ENCODE measurements at places on chromosomes 2 and 18.

- DNase-seq = no peak
Observed at GRCh38 chr18:79348066-79348465, 47.7 kb upstream of the NFATC1 start.

GRCh38 chr2:127853671-127854070 lies 4.3 kb downstream of the POLR2D start:
- no peak for DNase-seq

GRCh38 chr18:33833842-33834241 lies 255.8 kb downstream of the ASXL3 start:
- no peak for DNase-seq

- DNase-seq = no peak
Observed at GRCh38 chr2:86142436-86143257, 36.6 kb downstream of the PTCD3 start.

DNA sequence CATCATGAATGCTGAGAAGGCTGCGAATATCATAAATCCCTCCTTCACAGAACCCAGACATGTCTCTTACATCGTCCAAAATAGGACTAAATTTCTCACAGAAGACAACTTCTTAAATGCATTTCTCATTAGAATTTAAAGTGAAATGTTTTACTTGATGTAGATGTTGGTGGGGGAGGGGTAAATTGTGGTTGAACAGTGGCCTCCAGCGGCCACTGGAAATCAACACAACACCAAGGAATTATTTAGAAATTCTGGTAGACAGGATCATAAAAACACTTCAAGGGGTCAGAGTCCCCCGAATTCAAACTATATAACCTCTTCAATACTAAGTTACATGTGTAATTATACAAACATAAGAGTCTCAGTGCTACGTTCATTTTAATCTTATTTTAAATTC lies 135.9 kb downstream of the ABCA12 start:
- DNase-seq = no peak

- no peak for DNase-seq
Observed at GRCh38 chr2:128311216-128311754, 7.4 kb downstream of the HS6ST1 start.

- DNase-seq = no peak
Observed at GRCh38 chr2:68182902-68183301, 25.2 kb downstream of the PNO1 start.

GRCh38 chr2:207156451-207157161 lies 9.1 kb downstream of the KLF7 start:
- DNase-seq = no peak

DNA sequence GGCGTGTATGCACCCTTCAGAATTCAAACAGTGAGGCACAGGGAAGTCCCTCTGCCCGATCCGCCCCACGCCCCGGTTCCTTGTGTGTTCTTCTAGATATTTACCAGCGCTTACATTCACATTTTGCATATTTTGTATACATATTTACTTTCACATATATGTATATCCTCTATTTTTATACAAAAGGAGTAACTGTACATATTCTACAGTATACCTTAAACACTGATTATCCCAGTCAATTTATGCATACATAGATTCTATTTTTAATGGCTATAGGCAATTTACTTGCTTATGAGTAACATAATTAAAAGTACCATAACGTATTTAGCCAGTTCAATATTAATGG lies 307 bp upstream of the DUSP11 start:
- no peak for DNase-seq

DNA sequence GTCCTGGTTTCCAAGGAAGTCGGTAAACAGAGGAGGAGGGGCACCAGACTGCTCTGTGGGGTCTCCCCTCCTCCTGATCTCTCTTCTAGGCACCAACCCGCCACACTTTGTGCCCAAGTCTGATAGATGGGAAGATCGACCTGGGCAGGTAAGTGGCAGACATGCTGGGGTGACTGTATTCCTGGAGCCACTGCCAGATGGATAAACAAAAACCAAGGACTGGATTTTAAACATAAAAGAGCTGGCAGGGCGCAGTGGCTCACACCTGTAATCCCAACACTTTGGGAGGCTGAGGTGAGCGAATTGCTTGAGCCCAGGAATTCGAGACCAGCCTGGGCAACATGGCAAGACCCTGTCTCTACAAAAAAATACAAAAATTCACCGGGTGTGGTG lies 181.2 kb downstream of the ANAPC1 start:
- DNase-seq = no peak

GRCh38 chr18:36350839-36351469 lies 53.4 kb downstream of the FHOD3 start:
- DNase-seq = no peak

- no peak for DNase-seq
Observed at GRCh38 chr2:60475123-60475830, 78.2 kb downstream of the BCL11A start.

- no peak for DNase-seq
Observed at GRCh38 chr2:233892793-233893192, 24.4 kb upstream of the TRPM8 start.

DNA sequence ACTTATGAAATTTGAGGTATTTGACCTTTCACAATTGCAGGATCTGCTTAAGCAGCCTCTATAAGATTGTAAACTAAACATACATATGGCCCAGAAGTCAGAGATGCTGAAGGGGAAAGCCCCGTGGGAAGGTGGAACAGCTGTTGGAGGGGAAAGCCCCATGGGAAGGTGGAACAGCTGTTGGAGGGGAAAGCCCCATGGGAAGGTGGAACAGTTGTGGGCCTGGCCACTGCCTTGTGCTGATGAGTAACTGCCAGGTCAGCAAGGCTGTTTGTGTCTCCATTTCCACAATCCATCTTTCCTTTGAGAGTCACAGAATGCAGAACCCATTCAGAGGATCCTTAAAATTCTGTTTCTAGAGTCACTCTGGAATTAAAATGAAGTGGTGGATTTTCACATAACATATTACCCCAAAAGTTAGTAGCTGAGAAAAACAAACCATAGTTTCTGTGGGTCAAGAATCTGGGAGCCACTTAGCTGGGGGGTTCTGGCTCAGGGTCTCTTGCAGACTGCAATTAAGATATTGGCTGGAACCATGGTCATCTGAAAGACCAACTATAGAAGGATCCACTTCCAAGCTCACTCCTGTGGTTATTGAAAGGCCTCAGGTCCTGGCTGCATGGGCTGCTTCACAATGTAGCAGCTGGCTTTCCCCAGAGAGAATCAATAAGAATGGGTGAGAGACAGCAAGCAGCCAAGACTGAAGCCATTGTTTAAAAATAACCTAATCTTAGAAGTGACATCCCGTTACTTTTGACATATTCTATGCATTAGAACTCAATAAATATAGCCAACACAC lies 86.6 kb upstream of the CAVIN2 start:
- no peak for DNase-seq

GRCh38 chr2:215370112-215370965 lies 58.5 kb downstream of the ATIC start:
- DNase-seq = no peak

- DNase-seq = no peak
Observed at GRCh38 chr2:215390550-215390913, 45.3 kb downstream of the FN1 start.

GRCh38 chr2:141105763-141106162 lies 1025.1 kb downstream of the LRP1B start:
- DNase-seq = no peak

GRCh38 chr2:25692143-25692542 lies 18.8 kb upstream of the DTNB start:
- no peak for DNase-seq

GRCh38 chr2:145235312-145235711 lies 715.4 kb upstream of the ZEB2 start:
- no peak for DNase-seq

DNA sequence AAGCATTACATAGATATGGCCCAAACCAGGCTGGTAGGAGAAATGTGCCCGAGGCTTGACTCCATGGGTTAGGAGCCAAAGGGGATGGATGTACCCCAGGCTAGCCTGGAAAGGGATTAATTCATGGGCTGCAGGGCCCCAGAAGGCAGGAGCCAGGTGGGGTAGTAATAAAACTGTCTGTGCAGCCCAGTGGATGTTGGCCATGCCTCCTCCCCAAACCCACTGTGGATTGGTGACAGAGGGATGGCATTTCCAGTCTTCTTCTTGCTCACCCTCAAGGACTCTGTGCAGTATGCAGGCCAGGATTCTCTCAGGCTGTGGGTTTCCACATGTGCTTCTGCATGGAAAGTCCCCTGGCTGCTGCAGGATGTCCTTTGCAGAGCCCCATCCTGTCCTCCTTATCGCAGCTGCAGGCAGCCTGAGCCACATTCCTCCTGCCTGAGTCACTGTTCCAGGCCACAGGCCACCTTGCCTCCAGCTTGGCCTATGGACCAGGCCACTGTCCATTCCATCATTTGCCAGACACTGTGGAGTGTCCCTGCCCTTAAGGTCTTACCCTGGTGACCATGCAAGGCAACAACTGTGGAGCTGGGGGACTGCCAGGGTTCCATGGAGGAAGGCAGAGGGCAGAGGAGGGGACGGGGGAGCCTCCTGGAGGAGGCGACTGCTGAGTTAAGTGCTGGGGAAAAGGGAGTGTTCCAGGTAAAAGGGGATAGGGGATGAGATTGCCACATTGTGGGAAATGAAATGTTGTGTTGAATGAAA lies 38.9 kb downstream of the INO80C start:
- no peak for DNase-seq

- no peak for DNase-seq
Observed at GRCh38 chr18:24763765-24764513, 303.5 kb downstream of the HRH4 start.

- no peak for DNase-seq
Observed at GRCh38 chr2:238963971-238964328, 116.1 kb downstream of the TWIST2 start.

- no peak for DNase-seq
Observed at GRCh38 chr2:238593236-238593635, 166.5 kb downstream of the ASB1 start.

- DNase-seq = no peak
Observed at GRCh38 chr18:47682876-47683275, 247.6 kb downstream of the SMAD2 start.

DNA sequence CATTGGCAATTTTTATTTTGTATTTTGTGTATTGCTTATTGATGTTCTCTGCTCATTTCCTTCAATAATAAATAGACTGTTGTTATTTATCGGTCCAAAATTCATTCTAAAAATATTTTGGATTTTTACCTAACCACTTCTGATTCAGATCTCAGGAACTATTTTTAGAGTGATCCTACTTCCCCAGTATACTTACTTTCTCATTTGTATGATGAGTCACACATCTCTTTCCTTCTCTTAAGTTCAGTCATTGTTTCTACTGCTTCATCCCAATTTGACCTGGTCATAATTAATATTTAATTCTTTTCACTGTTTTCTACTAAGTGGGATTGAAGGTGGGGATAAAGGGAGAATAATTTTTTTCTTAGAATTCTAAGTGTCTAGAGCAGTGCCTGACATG lies 75.1 kb downstream of the AGPS start:
- DNase-seq = no peak

DNA sequence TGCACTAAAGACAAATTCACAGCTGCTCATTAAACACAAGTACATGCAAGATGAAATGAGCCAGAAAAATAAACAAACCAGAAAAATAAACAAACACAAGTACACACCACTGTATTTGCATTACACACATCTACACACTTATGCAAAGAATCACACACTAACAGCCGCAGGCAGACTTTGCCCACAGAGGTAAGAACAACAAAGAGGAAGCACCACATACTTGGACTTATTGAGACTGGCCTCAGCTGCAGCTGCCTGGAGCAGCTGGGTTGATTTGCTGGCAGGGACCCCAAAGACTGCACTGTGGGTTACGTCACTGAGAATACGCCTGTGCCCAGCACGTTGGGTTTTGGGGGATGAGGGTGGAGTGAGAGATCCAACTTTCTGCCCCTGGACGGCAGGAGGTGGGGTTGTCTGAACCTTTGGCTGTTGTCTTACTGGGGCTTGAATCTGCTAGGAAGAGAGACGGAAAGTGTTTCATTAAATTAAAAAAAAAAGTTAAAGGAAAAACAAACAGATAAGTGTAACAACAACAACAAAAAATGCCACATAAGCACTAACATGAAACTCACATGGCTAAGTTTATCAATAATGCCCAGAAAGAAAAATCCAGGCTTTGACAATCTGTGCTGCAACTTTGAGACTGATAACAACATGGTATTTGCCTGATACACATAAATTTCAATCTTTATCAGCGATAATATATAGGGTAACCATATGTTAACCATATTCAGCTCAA lies 71.9 kb upstream of the NFU1 start:
- DNase-seq = no peak
